NCI-H2029 (cell line): ENCODE measurements at places on chromosomes 12 and 14.

DNA sequence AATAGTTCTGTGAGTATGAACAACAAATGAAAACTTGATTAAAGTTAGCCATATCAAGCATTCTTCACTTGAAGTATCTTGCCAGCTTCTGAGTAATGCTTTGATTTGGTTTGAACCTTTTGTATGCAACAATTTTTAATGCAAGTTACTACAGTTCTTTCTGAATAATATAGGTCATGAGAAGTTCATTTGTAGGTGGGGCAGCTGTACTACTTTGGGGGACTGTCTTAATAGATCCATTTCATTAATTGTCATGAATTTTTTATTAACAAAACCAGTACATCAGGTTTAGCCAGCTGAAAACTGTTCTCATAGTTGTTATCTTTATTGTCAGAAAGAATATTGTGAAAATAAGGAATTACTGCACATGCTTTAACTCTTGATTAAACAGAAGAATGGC, 142.7 kb downstream of the FOXA1 start:
- DNase-seq, result no peak

GRCh38 chr12:95443459-95443858, 30.5 kb upstream of the METAP2 start:
- DNase-seq, result no peak

DNA sequence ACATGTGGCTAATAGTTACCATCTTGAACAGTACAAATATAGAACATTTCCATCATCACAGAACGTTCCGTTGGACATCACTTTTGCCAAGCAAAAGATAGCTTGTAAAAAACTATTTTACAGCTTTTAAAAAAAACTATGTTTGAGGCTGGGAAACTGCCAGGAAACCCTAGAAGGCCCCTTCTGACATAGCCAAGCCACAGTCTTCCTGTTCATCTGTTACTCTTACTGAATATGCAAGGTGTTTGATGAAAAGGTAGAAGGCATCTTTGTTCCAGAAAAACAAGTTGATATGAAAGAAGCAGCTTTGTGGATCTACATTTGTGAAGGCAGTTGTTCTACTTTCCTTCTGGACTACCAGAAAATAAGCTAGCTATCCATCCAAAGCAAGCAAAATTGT, 23.6 kb upstream of the WNK1 start:
- no peak for DNase-seq

DNA sequence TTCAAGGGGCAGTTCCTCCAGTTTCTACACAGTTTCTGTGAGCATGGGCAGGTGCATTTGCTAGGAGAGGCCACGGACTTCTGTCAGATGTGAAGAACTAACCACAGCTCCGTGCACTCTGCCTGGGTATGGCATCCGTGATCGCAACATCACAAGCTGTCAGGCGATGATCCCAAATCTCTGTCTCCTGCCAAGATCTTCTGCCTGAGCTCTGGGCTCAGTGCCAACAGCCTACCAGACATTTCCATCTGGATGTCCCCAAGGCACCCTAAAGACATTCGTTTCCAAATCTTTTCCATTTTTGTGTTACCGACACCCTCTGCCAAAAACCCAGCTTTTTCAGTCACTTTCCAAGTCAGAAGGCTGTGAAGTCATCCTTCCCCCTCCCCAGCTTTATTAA, 292.1 kb downstream of the GLT1D1 start:
- DNase-seq, result peak; percentile 6

- no peak for DNase-seq
Observed at GRCh38 chr14:98229656-98230366, 1042.2 kb downstream of the BCL11B start.

- no peak for DNase-seq
Observed at GRCh38 chr14:33707716-33708115, 243.2 kb downstream of the EGLN3 start.

DNA sequence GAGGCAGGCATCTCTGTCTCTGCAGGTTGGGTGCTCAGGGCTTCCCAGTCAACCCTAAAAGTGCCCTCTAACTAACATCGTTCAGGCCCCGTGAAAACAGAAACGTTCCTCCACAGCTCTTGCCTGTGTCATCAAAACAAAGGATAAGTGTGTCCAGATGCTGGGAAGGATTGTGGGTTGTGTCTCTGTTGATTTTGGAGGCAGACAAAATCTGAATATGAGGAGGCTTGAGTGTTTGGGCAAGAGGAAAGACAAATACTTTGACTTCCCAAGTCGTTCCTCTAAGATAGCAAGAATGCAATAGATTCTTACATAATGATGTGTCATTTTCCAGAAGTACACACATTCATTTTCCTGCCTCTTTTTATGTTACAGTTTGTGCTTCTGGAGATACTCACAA, 52.9 kb downstream of the SERPINA3 start:
- no peak for DNase-seq

DNA sequence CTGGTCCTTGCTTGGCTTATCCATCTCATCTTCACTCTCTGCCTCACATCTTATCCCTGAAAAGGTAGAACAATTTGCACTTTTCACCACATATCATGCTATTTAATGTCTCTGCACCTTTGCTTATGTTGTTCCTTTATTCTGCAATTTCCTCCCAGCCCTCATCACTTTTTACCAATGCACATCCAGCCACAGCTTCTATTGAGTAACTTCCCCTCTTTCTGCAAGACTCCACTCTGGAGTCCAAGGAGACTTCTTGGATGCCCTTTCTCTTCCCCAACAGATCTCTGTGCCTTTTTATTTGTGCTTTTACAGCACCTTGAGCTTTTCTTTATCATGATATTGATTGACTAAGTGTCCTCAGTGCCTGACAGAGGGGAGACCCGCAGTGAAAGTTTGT, 797.1 kb downstream of the VRK1 start:
- no peak for DNase-seq

DNA sequence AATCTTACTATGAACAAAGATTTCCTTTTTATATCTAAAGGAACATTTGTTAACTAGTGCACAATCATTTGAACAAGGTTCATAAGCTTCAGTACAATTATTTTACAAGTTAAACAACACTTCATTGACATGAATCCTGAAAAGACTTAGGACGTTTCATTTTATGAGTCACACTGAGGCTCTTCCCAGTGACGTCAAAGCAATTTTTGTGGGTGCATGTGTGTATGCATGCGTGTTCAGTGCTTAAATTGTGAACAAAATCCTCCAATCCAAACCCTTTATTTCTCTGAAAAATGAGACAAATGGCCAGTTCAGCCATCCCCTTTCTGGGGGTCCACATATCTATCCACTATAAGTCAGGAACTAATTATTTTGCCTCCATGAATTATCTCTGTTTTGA, 2.9 kb downstream of the LMNTD1 start:
- DNase-seq, result no peak

- DNase-seq, result no peak
Observed at GRCh38 chr14:29893989-29894388, 33.7 kb downstream of the PRKD1 start.

DNA sequence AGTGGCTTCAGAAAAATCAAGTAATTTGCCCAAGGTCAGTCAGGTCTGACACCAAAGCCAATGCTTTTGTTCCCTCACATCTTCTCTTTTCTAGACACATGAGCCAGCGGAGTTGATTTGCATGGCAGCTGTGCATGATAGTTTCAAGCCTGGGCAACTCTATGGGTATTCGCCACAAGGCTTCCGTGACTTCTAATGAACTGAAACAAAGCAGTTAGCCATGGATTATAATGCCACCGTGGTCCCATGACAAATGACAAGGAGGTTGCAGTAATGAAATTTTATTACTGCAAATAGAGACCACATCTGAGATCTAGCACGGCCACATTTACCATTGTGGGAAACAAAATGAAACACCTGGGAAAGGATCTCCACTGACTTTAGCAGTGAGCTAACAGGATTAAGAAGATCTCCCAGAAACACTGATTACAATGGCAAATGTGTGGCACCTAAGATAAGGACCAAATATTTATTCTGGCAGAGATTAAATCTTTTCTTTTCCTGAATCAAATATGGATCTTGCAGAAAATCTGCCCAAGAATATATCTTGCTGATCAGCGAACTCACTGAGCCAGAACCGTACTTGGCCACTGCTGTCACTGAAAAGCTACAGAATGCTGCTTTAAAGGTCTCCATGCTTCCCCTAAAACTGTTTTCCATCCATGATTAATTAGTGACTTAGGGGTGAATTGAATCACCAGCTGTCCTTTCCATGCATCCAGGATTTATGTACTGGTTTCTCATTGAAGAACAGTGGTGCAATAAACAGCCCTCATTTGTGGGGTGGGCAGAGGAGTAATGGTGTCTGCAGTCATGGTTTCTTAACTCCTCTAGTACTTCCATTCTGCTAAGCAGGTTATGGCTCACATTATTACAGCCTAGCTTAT, 551.0 kb downstream of the DIO2 start:
- DNase-seq, result no peak

GRCh38 chr14:60805841-60806430, 71.4 kb downstream of the MNAT1 start:
- DNase-seq, result no peak

GRCh38 chr12:69338120-69338859, 9.9 kb upstream of the LYZ start:
- DNase-seq, result no peak

- no peak for DNase-seq
Observed at GRCh38 chr14:88204221-88204620, 118.8 kb downstream of the KCNK10 start.

DNA sequence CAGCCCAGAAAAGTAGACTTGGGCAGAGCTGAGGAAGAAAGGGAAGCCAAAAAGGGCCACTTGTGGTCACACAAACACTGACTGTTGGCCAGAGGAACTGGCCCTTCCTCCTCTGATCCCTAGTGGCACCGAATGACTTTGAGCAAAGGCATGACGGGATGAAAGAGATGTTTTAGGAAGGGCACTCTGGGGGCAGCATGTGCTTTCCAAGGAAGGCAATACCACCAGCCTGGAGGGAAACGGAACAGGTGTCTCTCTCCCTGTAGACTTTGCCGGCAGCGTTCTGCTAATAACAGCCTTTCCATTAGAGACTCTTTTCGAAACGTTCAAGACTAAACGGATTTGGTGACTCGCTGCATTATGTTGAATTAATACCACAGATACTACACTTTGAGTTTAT, 12.3 kb upstream of the FBXO21 start:
- DNase-seq, result no peak

GRCh38 chr12:6852651-6853354, 853 bp downstream of the USP5 start:
- no peak for DNase-seq

DNA sequence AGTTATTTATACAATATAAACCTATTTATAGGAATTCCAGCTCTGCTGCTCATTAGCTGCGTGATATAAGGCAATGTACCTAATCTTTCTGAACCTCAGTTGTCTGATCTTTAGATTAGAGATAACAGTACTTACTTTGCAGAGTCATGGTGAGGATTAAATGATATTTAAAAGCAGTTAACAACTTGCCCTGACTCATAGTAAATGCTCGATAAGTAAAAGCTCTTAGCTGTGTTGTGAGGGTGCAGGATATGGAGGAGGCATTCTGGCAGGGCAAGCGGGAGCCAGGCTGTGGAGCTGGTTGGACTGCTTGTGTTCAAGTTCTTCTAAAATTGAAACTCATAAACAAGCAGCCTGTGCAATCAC, 140.0 kb upstream of the PRICKLE1 start:
- no peak for DNase-seq

DNA sequence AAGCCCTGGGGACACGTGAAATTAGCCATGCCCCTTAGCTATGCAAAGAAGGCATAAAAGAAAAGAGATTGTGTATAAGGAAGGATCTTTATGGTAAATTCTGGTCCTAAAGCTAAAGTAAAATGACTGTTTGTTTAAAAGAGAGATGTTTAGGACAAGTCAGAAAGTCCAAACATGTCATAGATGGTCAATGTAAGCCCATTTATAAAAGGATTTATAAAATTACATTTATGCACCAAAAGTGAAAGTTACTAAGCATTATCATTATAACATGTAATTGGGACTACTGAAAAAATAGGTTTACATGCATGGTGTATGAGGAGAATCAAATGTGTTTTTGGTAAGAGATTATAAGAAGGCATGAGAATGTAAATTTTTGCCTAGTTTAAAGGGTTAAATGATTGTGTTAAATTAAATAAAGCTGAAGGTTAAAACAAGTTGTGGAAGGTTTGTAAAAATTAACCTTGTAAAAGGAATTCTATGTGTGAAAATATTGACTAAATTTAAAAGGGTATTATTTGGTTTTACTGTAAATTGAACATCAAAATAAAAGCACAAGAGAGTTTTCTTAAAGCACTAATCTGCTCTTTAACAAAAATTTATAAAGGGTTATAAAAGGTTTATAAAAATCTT, 50.4 kb upstream of the TSPAN8 start:
- no peak for DNase-seq

DNA sequence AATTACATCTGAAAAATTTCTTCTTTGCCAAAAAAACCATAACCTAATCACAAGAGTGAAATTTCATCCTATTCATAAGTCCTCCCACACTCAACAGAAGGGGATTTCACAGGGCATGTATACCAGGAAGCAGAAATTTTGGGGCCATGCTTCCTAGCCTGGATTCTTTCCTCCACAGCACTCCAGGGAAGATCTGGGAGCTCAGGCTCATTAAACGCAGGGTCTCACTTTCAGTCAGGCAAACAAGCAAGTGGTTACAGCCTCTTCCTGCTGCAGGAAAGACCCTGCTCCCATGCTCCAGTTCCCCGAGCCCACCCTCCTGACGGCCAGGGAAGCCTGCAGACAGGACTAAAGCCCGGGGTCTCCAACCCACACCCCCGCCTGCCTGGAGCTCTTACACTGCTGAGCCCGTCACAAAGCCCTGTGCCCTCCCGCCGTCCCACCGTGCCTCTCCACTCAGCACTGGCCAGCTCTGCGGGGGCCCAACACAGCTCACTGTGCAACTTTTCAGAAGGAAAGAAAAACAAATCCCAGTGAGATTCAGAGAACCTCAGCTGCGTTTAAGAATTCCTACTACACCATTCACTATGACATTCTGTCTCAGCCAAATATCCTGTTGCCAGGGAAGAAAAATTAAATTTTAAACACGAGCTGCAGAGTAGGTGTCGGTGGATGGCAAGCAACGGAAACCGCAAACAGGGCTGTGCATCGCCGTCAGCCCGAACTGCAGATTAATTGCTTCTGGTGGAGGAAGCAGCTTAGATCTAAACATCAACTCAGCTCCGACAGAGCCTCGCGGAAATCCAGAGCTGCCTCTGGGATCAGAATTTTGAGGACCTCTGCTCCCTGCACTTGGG, 106.7 kb upstream of the SFSWAP start:
- DNase-seq, result no peak

GRCh38 chr12:92529944-92530343, 172.8 kb upstream of the PLEKHG7 start:
- DNase-seq, result no peak

GRCh38 chr12:43352001-43352400, 200.0 kb downstream of the ADAMTS20 start:
- no peak for DNase-seq

GRCh38 chr12:48774516-48774915, 14.4 kb downstream of the ADCY6 start:
- no peak for DNase-seq

GRCh38 chr12:80045594-80045993, 53.7 kb upstream of the OTOGL start:
- no peak for DNase-seq

GRCh38 chr12:84891106-84891838, 21.3 kb downstream of the SLC6A15 start:
- no peak for DNase-seq

DNA sequence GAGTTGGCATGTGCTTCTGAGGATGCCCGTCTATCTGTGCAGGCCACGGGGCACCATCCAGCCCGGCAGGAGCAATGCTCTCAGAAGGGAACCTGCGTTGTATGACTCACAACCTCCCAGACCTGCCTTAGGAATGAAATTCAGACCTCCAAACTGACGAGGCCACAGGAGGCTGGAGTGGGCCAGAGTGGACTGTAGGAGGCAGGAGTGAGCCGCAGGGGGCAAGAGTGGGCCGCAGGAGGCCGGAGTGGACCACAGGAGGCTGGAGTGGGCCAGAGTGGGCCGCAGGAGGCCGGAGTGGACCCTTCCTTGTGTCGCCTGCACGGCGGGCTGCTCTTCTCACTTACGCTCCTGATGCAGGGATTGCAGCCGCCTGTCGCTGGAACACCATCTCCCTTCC, 11.1 kb upstream of the FBRSL1 start:
- no peak for DNase-seq
